ENCODE measurements at places on chromosomes 6 and 20.

- no peak for DNase-seq
These were observed 5.2 kb downstream of the SYTL3 start for GRCh38 chr6:158654960-158655489.

GRCh38 chr6:31585491-31585890 lies 586 bp upstream of the LST1 start:
- DNase-seq = no peak

DNA sequence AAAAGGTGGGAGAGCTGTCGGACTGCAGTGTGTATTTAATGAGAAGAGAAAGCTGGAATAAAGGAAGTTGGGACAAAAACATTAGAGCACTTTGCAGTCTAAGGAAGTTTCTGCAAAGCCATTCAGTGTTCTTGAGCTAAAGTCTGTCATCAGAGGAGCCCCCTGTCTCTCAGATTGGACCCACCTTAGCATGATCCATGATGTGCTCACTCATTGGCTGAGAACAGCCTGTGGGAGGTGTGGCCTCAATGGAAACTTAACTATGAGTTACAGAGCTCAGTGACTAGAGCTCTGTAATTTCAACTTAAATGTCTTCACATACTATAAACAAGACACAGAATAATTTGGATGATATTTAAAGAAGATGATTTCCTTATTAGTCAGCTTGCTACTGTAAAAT lies 437.0 kb downstream of the BTBD3 start:
- DNase-seq = no peak

GRCh38 chr6:142694054-142694453 lies 250.9 kb downstream of the HIVEP2 start:
- DNase-seq = no peak

DNA sequence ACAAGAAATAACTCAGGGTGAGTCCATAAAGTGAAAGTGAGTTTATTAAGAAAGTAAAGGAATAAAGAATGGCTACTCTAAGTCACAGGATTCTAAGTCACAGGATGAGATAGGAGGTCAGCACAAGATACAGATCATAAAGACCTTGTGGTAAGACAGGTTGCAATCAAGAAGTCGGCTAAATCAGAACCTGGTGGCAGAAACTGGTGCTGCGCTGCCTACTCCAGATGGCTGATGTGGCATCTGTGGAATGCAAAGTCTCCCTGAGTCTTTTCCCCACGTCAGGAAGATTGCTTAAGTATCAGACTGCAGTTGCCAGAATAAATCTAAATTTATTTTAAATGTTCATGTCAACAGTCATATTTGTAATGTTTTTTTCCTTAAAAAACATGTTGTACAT lies 10.7 kb upstream of the KCNK15 start:
- no peak for DNase-seq

- no peak for DNase-seq
These were observed 2.2 kb upstream of the CENPB start for GRCh38 chr20:3788685-3789155.

- DNase-seq = no peak
These were observed 218.8 kb upstream of the MMS22L start for GRCh38 chr6:97501853-97502252.
